ENCODE measurements at places on chromosomes 3 and 15.
A peak's percentile ranks its signal among the peaks of the same experiment; 100 is the strongest.

DNA sequence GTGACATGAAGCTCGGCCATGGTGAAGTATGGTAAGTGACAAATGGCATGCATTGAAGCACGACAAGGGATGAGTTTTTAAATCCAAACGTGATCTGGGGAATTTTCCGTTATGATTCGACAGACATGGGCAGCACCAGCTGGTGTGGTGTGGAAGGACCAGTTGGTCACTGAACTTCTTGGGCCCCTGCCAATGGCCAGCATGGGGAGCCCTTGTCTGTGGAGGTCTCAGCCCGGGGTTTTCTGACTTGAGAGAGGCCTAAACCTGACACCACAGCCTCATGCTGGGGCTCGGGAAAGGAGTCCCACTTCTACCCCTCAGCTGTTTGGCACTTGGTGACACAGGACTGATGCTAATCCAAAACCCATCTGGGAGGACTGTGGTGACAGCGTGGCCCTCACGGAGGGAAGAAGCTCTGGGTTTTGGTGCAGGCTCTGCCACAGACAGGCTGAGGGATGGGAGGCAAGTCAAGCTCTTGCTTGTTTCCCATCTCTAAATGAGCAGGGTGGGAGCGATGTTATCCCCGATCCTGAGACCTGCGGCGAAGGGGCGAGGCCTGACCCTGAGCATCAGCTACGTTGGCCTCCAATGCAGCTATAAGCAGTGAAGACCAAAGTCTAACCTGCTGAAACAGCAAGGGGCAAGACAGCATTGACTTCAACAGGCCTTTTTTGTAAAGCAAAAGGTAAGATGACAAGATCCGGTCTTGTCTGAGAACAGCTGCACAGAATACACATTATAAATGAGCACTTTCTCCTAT is 69.5 kb downstream of the ATP1B3 start:
- no peak for DNase-seq

GRCh38 chr3:160757233-160758106 is 1.4 kb downstream of the PPM1L start:
- DNase-seq: no peak

- no peak for DNase-seq
These were observed 94.0 kb downstream of the CYP19A1 start for GRCh38 chr15:51244423-51244869.

DNA sequence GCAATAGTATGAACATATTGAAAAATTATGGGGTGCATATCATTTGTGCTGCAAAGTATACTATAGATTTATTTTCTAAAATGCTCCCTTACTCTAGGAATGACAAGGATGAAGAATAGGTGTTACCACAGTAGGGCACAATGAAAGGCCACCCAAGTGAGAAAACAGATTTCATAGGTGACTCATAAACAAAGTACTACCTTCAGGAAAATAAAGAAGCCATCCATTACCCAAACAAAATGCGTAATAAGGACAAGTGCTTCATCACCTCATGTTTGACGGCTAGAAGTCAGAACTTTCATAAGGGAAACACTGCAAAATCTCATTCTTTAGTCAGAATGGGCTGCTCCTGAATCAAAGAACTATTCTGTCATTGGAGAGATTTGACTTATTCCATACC is 116.6 kb downstream of the MFSD1 start:
- no peak for DNase-seq

- DNase-seq: no peak
These were observed 150.1 kb downstream of the RAB11A start for GRCh38 chr15:66019368-66019767.

DNA sequence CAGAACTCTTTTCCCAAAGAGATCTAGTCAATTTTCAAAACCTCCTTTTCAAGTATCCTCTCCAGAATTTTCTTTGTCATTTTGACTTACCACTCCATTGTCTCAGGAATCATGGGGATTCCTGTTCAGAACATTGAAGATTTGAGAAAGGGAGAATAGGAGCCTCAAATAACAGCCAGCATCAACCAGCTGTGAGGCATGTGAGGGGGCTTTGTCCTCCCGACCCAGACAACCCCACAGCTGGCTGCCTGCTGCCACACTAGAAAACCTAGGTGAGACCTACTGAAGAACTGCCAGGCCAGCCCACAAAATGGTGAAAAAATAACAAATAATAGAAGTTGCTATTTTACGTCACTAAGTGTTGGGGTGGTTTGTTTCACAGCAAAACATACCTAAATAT is 5.9 kb upstream of the ARHGEF26 start:
- DNase-seq: no peak

DNA sequence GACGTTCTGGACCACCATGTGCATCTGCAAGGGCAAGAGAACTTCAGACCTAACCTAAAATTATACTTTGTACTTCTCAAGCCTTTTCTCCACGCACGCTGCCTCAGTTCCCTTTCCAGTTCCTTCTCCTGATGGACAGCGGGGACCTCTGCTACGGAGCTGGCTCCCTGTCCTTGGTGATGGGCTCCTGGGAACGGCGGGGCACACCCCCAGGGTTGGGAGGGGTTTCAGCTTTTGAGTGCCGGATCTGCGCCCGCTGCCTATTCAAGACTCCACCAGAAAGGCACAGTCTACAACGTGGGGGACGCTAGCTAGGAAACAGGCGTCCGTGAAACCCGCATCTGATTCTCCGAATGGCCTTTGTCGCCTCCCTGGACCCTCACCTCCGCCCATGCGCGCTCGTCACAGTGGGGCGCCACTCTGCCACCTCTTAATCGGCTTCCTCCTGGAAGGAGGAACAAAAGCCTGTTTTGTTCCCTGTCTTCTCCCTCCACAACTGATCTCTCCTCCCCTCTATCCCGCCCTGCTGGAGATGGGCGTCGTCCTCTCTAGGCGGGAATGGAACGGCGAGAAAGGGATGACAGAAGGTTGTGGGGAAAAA is 2.2 kb downstream of the GPR149 start:
- peak; percentile 24 for DNase-seq

DNA sequence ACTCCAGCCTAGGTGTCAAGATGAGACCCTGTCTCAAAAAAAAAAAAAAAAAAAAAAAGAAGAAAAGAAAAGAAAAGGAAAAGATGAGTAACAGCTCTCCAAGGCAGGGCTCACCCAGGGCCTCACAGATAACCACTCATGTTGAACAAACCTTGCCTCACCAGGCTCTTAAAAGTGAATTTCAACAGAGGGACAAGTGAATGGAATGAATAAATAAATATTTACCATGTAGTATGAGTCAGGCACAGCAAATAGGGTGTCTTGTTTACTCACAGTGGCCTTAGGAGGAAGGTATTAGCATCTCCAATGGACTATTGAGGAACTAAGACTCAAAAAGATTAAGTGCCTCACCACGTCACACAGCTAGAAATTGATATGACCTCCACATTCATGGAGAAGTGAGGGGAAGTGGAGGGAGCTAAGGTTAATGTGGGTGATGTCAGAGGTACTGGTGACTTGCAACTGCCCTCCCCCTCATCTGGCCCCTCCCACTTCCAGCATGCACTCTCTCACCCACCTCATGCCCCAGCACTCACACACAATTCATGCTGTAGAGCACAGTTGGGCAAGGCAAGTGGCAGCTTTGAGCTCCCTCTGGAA is 255.5 kb downstream of the UACA start:
- no peak for DNase-seq

GRCh38 chr3:134544316-134544715 is 58.5 kb downstream of the CEP63 start:
- no peak for DNase-seq

DNA sequence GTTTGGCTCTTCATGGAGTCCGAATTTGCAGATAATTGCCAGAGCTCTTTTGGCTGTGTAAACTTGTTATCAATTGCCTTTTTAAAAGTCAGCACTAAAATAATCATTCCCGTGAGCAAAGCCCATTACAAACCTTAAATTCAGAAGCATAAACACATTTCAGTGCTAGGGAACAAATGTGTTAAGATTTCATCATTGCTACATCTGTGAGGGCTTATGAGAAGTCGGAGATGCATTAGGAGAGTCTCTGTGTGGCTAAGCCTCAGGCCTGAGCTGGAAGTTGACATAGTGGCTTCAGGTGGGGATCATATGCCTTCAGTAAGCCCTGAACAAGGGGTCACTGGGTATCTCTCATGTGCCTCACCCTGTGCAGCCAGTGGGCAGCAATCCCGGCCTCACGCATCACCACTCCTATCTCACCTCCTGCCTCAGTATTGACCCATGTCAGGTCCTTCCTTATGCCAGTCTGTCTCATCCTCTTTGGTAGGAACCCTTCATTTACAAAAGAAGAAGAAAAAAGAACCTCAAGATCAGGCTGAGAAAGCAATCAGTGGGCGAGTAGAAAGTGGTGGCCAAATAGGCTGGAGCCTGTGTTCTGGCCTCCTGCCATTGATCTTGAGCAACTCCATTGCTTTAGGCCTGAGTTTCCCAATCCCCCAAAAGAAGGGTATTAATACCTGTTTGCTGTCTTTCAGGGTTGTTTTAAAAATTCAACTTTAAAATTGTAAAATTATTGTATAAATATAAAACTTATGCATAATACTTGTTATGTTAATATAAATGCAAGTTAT is 233.5 kb downstream of the IL20RB start:
- DNase-seq: no peak

DNA sequence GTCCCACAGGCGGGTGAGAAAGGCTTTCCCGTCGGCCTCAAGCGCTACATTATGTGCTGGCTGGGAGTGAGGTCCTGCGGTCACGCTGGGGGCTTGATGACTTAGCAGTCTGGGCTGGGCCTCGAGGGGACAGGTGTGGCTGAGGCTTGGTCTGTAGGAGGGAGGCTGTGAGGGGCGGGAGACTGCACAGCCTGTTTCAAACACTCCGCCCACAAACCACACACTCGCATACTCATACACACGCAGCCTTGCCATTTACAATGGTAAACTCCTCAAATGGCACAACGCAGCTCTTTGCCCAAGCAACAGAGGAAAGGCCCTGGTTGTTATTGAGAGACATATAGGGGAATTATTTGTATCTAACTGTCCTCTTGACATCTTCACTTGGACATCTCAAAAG is 32.4 kb upstream of the RASGRF1 start:
- no peak for DNase-seq

- DNase-seq: peak; percentile 53
These were observed 250.3 kb upstream of the IGF1R start for GRCh38 chr15:98398056-98398455.

- no peak for DNase-seq
These were observed 218.8 kb upstream of the CTNNB1 start for GRCh38 chr3:40980467-40980866.

- DNase-seq: no peak
These were observed 247.9 kb upstream of the STT3B start for GRCh38 chr3:31284776-31285175.

- DNase-seq: no peak
These were observed 179.3 kb upstream of the MME start for GRCh38 chr3:154900816-154901215.

DNA sequence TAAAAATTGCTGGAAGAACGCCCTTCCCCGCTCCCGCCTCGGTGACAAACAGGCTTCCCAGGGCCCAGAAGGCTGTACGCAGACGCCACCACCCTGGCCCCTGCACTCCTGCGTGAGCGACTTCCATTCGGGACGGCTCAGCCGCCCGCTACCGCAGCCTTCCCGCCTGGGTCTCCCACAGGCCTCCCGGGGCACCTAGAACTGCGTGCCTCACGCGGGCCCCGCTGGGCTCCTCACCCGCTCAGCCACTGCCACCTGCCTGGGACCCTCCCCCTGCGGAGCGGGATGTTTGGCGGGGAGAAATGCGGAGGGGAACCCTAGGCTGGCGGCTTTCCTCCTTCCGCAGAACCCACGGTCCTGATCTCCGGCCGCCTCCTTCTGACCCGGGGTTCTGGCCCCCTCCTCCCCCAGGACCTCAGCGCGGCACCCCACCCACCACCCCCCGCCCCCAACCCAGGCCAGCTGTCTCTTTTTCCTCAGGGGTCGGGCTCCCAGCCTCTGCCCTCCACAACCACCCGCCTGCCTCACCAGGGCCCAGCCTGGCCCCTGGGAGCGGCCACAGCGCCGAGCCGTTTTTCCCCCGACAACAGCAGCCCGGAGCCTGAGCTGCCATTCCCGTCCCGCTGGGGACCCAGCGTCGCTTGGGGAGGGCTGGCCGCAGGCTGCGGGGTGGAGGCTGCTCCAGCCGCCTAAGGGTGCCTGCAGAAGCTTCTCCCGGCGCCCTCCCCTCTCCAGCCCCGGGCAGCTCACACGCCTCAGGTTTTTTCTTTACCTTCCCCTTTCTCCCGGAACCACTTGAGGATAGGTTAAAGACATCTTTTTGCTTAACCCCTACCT is 27.6 kb upstream of the RAB7A start:
- no peak for DNase-seq

DNA sequence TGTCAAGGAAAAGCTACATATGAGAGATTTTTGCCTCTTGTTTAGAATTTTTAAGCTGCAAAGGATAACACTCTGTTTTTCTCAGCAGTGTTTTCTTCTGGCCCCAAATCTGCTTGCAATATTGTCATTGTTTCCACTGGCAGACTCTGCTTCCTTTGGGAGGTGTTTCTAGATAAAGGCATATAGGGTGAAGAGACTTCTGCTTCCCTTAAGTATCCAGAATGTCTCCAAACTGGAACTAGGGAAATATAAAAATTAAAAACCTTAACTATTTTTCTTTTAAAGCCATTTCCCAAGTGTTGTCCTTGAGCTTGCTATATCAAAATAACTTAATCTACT is 225.8 kb downstream of the CGGBP1 start:
- DNase-seq: no peak

DNA sequence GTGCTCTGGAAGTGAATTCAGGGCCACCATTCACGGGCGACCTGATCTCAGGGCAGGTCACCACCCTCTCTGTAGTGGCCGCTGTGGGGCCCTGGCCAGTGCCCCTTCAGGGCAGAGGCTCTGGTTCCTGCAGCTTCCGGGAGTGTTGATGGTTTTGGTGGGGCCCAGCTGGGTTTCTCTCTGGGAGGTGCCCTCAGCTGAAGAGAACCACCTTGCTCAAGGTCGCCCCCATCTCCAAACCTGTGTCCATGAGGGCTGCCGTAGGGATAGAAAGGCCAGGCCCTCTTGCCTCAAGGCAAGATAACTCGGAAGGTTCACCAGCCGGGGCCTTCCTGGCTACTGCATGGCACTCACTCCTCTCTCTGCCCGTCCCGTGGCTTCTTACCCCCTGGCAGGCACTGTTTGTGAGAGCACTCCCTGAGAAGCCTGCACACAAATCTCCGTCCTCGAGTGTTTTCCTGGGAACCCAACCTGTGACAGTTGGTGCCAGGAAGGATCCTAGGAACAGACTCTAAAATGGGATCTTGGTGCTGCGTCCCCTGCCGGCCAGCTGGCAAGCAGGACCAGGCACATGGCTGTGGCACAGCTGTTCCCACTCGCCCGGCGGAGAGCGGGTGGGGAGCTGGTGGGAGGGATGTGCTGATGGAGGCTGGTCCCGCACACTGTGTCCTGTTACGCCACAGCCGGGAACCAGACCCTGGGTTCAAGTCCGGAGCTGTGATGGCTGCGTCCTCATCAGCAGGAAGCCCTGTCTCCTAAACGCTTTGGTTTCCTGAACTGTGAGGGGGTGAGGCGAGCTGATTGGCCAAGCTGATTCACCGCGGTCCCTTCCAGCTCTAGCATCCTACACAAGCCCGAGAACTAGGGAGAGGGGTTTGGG is 23.2 kb upstream of the PIGZ start:
- DNase-seq: no peak

DNA sequence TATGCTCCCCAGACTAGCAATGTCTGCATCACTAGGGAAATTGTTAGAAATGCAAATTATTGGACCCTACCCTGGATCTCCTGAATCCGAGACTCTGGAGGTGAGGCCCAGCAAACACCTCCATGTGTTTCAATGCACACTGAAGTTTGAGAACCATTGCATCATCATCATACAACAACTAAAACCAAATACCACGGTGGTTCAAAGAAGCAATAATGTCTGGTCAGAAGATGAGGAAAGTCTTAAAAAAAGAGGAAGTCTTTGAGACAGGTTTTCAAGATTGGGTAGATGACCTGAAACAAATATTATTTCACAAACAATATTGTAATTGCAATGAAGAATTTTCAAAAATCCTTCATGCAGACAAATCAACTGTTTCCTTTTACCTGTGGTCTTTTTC is 60.3 kb upstream of the TRA2B start:
- no peak for DNase-seq
